ENCODE measurements at places on chromosomes 5 and 9.

DNA sequence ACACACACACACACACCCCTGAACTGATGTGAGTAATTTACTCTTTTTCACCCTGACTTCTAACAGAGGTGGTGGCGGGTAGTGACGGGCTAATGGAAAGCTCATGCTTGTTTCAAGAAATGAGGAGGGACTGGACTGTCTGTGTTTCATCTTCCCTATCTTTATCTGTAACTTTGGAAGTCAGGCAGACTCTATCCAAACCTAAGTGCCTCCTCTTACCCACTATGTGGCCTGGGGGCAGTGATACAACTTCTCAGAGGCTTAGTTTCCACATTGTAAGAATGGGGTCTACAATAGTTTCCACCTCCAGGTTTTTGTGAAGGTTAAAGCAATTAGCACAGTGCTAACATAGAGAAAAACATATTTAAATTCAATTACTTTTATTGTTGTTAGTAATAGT, 5.9 kb upstream of the TRPM3 start:
- no peak for DNase-seq

DNA sequence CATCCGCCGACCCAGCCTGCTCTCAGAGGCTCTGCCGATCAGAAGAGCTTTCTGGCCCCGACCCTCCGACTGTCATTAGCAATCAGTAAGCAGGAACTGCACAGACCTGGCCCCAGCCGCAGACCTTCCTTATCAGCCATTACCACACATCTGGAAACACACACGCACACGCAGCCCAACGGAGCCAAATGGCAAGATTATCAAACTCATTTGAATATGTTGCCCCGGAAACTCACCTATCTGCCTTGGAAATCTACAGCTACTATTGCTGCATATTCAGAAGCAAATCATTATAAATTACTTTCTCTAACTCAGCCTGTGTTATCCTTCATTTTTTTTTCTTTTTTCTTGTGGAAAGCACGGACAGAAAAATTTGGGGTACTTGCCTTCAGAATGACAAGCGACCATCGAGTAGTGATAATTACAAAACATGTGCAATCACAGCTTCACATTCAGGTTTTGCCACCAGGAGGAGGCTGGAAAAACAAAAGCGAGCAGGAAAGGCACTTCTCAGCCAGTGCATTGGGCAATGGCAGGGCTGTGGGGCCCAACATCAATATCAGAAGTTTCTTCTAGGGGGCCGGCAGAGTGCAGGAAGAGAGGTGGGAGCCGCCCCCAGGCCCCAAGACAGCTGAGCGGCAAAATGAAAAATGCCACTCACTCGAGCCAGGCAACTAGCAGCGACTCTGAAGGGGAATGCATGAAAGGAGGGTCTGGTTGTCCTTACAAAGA, 122.3 kb downstream of the VAV2 start:
- DNase-seq = no peak

DNA sequence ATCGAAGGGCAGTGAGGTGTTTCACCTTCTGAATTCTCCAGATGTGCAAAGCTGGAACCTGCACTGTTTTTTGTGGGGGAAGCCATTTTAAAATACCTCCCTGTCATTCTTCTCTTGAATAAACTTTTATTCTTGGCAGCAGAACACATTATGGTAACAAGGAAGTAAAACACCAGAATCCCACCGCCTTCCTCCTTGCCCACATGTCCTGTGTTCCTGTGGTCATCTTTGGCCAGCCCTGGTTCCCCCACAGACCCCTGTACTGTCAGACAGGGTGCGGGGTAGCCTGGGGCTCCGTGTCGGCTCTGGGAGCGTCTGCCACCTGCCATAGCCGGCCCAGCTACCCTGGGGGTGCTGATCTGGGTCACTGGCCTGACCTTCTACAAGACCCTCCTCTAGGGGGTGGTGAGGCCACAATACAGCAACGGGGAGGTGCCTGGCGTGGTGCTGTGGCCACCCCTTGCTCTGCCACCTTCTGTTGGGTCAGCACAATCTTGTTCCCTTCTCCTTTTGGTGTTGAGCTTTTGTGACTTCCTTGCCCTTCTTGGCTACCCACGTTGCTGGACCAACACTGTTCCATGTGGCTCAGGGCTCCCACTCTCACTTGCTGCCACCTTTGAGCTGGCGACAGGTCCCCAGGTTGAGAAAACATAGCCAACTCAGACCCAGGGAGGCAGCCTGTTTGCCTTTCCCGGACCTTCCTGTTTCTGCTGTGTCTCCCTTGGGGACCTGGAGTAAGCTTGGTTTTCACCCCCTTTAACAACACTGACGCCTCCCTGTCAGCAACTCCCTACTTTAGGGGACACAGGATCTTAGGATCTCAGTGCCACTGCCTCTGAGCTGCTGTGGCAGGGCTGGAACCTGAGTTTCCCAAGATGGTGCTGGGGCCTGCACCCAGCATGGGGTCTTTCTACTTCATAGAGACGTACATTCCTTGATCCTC, 4.8 kb downstream of the WNK2 start:
- DNase-seq = no peak

GRCh38 chr9:137150617-137151457, 11.9 kb downstream of the GRIN1 start:
- DNase-seq = no peak

DNA sequence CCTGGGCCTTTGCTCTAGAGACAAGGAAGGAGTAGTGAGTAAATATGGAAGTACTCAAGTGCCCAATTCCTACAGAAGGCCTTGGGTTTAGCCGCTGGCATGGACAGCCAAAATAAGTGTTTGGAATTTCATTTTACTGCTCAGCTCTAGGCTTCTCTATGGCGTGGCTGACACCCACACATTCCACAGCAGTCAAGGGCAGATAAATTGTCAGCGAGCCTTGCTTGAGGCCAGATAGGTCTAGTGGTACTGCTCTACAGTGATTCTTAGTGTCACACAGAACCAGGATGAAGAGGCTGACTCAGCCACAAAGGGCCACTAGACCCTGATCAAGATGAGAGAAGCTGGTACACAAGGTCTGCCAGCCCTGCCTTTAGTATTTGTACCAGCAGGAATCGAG, 111.0 kb upstream of the NFIB start:
- no peak for DNase-seq

DNA sequence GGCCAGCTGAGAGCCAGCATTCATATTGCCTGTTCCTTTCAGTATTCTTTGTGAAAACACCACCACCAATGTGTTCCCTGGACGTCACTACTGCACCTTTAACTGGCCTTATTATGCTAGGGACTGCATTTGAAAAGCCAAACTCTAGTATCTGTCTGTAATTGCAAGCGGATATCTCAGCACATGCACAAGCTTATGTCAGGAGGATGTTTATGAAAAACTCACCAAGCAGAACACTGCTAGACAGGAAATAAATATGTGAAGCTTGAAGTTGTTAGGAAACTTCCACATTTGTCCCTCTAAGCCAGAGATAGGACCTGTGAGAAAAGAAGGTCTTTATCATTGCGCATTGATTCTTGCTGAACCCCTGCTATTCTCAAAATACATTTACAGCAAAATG, 135.4 kb upstream of the CCDC152 start:
- no peak for DNase-seq

DNA sequence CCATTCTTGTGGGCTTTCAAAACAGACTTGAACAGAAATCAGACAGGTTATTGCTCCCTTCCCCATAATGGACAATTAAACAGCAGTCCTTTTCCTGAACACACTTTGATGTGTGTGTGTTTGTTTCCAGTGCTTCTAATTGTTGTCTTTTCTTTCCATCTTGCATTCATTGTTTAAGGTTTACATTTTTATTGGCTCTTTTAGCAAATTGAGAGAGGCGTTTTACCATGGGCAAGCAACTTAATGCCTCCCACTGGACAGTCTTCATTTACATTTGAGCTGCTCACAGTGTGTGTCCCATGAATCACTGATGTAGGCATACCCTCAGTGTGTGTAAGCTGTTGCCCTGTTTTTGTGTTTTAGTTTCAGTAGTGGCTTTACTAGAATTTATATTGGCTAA, 25.0 kb downstream of the WDR36 start:
- no peak for DNase-seq

DNA sequence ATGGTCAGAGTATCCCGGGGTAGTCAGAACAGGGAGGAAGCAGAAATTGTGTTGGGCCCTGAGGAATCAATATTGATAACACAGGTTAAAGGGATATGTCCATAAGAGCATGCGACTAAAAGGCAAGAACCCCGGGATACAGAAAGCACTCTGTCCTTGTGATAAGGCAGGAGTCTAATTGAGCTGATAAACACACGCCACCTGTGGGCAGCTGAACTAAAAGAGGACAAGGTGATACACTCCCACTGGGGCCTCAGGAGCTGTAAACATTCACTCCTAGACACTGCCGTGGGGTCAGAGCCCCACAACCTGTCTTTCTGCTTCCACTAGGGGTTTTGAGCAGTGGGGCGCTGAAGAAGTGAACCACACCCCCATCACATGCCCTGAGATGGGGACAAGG, 144.7 kb upstream of the MPDZ start:
- DNase-seq = no peak

DNA sequence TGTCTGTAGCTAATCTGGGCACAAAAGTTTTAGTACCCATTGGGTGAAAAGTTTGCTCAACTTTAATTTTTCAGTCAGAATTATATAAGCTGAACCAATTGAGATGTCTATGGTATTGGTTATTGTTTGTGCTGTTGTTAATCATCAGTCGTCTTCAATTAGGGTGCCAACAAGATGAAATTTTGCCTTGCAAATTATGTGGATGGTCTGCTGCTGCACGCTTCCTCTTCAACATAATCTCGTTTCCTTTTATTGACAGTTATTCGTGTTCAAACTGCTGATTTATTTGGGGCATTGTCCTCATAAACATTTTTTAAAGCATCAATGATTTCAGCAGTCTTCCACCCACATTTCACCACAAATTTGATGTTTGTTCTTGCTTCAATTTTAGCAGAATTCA, 194.0 kb downstream of the HTR1A start:
- no peak for DNase-seq
